HEK293T (cell line): ENCODE measurements at places on chromosomes 16 and 17.

- DNase-seq = peak; percentile 14
Measured at GRCh38 chr16:53893731-53894435, 189.9 kb downstream of the FTO start.

DNA sequence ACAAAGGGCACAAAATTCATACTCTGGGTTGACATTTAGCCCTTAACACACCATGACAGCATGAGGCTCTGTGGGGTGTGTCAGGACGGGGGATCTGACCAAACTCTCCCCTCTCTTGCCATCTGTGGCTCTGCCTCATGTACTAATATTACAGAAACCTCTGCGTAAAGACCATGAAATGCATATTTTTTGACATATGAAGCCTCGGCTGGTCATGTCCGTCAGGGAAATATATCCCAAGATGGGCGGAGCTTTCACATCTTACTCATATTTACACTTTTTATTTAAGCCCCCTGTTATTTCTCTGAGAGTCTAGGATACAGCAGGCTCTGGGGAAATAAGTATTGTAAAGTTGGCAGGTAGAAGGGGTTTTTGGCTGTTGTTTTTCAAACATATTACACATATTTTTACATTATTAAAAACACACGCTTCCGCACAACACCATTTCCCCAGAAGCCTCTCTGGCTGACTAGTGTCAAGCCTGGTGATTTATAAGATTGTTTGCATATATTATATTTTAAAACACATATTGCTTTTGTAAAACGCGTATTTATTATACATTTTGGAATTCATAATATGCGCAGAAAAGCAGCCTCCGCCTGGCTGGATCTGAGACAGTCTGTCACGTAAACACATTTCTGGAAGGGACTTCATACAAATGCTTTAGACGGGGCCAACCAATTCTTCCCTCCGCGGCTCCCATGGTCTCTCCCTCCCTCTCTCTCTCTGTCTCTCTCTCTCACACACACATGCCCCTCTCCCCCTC is 237.7 kb upstream of the ZFHX3 start:
- no peak for DNase-seq

DNA sequence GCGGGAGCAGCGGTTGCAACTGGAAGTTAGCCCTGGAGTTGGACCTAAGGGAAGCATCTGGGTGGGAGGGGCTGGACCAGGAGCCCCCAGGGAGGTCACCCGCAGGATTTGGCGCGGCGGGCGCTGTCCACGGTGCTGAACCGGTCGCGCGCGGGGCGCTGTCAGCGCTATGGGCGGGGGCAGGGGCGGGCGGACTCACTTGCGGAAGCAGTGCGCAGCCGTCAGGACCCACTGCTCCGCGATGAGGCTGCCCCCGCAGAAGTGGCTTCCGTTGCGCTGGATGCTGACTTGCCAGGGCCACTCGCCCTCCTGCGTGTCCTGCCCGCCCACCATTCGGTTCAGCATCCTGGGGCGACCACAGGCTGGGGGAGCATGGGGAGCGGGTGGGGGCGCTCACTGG is 4.5 kb downstream of the PRSS27 start:
- DNase-seq = no peak

DNA sequence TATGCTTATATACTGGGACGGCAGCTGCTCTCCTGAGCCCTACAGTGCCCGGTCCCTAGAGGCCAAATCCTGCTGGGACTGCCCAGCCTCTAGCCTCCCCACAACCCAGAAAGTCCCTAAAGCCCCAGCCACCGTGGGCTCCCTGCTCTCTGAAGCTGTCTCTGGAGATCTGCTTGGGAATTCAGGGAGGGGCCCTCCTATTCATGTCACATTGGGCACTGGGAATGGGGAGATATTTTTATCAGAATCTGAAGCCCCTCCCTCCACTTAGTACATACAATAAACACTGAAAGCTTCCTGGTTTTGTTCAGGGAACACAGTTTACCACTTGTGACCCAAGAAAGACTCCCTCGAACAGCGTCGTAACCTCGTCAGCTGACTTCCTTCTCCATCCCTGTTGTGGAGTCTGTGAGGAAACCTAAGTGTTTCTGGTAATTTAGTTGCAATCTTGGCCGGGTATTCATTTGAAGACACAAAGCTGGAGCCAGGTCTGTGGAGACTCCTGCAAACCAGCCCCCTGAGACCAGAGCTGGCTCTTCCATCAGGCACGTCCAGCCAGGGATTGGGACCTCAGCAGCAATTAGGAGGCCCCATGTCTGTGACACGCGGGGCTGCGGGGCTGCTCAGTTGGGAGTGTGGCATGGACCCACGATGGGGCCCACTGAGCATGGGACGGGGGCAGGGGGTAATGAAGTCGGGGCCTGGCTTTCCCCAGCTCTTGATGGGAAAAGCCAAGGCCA is 38.5 kb downstream of the PGS1 start:
- DNase-seq = no peak

GRCh38 chr17:38942696-38943334 is 17.4 kb downstream of the LASP1NB start:
- no peak for DNase-seq

- no peak for DNase-seq
Measured at GRCh38 chr17:71963351-71963750, 157.5 kb upstream of the SOX9 start.

DNA sequence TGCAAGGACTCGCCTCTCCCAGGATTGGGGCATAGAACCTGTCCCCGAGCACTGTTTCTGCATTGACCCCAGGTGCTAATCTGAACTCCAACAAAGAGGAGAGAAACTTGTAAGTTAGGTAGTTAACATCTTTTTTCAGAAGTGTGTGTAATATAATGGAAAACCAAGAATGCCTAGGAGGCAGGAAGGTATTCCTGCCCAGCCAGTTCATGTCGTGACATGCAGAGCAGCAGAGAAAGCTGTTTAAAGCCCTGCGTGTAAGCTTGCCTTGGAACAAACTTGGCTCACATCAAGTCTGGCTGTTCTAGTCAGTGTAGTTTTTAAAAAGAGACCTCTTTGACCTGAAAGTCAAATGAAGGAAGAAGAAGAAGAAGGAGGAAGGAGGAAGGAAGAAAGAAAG is 2.1 kb upstream of the GNA13 start:
- no peak for DNase-seq

DNA sequence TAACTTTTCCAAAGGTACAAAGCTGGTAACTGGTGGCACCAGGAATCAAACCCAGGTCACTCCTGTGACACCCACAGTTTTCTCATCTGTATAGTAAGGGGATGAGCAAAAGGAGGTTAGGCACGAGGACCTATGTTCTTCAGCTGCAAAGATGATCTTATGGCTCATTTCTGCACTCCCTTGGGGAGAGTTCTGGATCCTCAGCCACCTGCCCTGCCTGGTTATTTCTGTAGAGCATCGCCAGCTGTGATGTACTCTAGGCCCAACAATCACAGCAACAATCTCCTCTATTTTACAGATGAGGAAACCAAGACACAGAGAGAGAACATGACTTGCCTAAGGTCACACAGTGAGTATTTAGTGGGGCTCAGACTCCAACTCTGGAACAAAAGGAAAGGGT is 5.4 kb upstream of the CPNE2 start:
- no peak for DNase-seq
